Nasal cavity respiratory epithelium epithelial cell of viscerocranial mucosa (primary cell): ENCODE measurements at places on chromosomes 3 and 15. TPM values are rescaled to one million over a fixed set of nuclear protein-coding genes. Genes with fewer than 3 reads are reported as not detected.

Gene RUVBL1
- total RNA-seq: 47.8 and 61.4 TPM in 2 replicates

Gene SPINK8
- total RNA-seq: not detected in 2 replicates

Gene DOCK3
- under 0.01 and 0.36 TPM in 2 replicates for total RNA-seq

Gene CFAP100
- not detected in 2 replicates for total RNA-seq

Gene PP2D1
- not detected in 2 replicates for total RNA-seq
